Left colon (tissue), 2 donors: ENCODE measurements at places on chromosomes 16 and 17.

DNA sequence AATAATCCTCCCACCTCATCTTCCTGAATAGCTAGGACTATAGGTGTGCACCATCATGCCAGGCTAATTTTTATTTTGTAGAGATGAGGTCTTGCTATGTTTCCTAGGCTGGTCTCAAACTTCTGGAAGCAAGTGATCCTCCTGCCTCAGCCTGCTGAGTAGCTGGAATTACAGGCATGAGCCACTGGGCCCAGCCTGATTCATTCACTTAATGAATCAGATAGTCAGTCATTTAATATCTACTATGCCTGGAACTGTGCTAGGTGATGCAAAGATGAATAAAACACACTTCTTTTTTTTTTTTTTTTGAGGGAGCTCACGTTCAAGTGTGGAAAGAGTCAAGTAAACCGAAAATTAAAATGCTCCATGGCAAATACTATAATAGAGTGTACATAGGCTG lies 39.4 kb downstream of the EFCAB13 start:
- DNase-seq, result no peak

DNA sequence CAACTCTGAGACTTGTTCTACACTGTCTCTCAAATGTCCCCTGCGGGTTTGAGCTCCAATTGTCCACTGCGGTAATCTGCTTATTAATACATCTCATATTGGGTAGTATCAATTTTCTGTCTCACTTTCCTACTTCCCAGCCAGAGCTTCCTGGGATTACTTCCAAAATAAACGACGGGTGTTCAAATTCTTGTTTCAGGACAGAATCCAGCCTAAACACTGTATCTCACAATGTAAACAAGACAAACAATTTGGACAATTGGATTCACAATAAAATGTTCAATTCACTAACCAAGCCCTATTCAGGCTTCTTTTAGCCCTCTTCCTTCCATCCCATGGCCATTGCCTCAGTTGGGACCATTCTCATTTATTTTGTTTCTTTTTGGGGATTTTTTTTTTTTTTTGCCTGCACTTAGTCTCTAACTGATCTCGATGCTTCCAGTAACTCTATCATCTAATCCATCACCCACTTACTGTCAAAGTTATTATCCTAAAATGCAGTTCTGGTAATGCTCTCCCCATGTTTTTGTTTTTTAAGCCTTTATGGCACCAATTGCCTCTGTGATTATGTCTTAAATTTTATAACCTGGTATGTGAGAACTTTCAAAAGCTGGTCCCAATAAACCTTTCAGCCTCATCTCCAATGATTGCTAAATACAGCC lies 2.0 kb upstream of the VAT1L start:
- no peak for DNase-seq

DNA sequence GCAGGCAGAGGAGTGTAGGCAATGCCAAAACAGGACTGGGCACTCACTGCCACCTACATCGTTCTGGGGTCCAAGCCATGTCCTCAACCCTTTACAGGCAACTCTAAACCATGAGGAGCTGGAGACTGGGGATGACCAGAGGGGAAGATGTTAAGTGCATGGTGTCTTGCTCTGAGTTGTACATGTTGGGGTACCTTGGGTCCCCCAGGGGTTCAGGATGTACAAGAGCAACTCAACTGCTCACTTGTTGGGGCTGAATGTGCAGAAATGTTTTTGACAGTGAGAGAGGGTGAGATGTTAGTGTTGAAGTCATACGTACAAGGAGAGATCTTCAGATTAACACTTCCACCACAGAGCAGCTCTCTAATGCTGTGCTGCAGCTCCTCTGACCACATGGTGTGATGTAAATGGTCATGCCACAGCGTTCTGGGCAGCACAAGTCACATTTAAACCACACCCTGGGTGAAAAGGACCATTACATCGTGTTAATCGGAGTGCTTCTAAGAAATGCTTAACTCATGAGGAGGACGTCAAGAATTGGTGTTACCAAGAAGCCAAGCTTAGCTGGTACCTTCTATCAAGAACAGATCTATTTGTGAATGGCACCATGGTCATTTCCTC lies 2.4 kb downstream of the CCL18 start:
- no peak for DNase-seq

GRCh38 chr16:67128417-67128816 lies 18.7 kb downstream of the PHAF1 start:
- no peak for DNase-seq

- DNase-seq, result peak; percentile 26
Observed at GRCh38 chr16:73142053-73142854, 94.3 kb upstream of the ZFHX3 start.

DNA sequence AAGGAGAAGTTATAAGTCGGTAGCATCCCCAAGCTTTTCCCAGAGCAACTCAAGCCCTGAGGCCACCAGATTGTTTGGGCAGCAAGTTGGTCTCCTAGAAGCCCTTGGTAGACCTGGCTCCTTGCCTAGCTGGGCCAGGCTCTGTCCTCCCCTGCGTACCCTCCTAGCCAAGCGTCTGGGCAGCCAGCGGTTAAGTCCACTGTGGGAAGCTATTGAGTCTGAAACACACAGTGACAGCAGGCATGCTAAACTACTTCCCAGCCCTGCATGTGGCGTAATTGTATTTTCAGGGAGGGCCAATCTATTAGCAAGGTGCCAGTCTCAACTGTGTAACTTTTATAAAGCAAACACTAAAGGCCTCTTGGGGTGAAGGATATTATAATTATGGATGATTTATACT lies 419.1 kb upstream of the RBFOX1 start:
- DNase-seq, result no peak

- DNase-seq, result no peak
Observed at GRCh38 chr17:68455901-68456338, 1.4 kb downstream of the WIPI1 start.

DNA sequence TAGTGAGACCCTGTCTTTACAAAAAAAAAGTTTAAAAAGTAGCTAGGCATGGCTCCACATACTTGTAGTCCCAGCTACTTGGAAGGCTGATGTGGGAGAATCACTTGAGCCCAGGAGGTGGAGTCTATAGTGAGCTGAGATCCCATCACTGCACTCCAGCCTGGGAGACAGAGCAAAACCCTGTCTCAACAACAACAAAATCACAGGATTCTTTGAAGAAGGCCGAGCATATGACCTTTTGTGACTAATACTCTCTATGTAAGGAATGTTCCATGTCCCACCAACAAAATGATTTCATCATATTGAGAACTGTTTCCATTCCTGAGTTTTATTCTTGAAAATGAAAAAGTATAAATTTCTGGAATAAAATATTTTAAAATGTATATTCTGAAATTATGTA lies 58.9 kb upstream of the EFCAB3 start:
- no peak for DNase-seq

GRCh38 chr16:371515-372301 lies 1.4 kb upstream of the MRPL28 start:
- no peak for DNase-seq

DNA sequence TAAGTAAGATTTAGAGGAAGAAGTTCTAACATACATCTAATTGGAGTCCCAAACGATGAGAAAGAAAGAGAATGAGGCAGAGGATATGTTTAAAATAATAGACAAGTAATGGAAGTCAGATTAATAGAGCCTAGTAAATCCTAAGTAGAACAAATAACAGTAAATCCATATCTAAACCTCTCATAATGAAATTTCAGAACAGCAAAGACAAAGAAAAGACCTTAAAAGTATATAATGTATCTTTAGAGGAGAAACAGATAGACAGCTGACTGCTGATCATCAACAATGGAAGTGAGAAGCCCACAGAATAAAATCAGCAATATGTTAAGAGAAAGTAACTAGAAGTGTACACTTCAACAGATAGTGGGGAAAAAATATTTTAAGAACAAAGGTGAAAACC lies 536.2 kb upstream of the ZFHX3 start:
- no peak for DNase-seq

GRCh38 chr17:69716556-69716955 lies 302.1 kb downstream of the MAP2K6 start:
- no peak for DNase-seq

- peak; percentile 67 for DNase-seq
Observed at GRCh38 chr17:38922538-38923297, 2.7 kb upstream of the LASP1NB start.

DNA sequence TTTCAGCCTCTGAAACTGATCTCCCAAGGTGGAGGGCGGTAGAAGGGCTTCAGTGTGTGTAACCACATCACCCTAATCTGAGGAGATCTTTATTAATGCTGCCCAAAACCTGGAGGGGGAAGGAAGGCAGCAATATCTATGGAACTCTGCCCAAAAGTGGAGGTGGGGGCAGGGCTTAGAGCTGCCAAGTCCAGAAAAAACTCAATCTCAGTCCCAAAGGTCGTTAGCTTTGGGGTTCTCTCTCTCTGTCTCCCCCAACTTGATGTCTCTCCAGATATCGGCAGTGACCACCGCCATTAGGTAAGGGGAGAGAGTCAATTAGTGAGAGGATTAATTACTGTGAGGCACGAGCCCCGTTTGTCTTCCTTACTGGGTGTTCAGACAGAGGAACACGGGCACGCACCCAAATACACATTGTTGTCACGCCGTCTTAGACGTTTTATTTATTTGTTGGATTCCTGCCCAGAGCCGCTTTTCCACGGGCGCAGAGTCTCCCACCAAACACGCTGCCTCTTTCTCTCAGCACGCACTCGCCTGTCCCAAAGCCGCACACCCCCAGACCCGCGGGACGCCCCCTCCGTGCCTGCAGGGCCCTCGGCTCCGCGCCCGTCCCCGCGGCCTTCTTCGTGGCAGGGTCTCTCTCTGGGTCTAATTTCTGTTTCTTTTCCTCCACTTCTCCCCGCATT lies 5.4 kb upstream of the LHX1 start:
- DNase-seq, result no peak

DNA sequence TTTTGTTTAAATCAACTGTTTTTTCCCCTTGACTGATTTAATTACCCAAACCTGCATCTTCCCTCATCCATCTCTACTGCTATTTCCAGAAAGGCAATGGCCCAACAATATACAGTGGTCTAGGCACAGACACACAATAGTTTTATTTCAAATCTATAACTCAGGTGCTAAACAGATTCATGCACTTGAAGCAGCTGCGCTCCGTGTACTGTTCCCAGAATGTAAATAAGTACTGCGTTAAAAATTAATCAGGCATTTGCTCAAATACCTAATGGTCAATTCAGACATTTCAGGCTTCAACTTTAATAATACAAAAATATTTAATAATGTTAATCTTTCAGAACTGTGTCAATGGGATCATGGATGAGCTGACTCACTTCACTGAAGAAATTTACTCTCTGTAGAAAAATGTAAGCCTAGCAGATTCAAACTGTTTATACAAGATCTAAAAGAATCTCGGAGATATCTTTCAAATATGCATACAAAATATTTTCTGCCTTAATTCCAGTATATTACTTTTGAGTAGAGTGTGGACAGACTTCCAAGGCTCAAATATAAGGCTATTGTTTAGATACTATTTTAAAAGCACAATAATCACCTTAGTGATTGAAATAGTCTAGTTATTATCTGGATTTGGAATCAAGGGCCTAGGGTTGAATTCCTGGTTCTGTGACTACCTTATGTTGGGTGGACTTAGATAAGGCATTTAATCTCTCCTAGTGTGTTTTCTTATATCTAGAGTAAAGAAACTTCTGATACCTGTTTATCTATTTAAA lies 97.4 kb upstream of the PSMD7 start:
- no peak for DNase-seq

DNA sequence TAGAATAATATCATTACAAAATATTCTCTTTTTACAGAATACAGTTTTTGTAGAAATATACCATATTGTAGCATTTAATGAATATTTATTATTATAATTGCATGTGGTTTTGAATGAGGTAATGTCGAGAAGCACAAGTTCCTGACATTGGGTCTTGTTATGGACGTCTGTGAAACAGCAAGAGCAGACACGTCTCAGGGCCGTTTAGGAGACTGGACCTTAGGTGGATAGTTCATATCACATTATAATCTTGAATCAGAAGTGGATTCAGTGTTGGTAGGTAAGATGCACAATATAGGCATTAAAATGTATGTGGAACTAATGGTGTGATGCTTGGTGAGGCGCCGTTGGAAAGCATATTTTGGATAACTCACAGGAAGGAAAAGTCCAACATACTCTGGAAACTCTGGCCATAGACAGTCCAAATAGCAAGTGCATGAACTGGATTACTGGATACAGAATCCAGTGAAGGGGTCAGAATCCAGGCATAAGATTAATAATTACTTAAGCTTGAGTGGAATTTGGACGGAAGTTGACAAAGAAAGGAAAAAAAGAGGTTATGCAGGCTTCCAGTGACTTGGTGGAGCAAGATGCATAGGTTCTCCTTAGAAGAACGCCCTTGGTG lies 17.2 kb downstream of the ABCA8 start:
- DNase-seq, result no peak

GRCh38 chr17:8391711-8392110 lies 5.9 kb downstream of the RNF222 start:
- DNase-seq, result no peak

GRCh38 chr16:265711-266110 lies 10.0 kb downstream of the RGS11 start:
- no peak for DNase-seq

GRCh38 chr16:70396246-70396904 lies 42.5 kb downstream of the ST3GAL2 start:
- DNase-seq, result peak; percentile 64

- no peak for DNase-seq
Observed at GRCh38 chr16:62732092-62732491, 695.9 kb upstream of the CDH8 start.

DNA sequence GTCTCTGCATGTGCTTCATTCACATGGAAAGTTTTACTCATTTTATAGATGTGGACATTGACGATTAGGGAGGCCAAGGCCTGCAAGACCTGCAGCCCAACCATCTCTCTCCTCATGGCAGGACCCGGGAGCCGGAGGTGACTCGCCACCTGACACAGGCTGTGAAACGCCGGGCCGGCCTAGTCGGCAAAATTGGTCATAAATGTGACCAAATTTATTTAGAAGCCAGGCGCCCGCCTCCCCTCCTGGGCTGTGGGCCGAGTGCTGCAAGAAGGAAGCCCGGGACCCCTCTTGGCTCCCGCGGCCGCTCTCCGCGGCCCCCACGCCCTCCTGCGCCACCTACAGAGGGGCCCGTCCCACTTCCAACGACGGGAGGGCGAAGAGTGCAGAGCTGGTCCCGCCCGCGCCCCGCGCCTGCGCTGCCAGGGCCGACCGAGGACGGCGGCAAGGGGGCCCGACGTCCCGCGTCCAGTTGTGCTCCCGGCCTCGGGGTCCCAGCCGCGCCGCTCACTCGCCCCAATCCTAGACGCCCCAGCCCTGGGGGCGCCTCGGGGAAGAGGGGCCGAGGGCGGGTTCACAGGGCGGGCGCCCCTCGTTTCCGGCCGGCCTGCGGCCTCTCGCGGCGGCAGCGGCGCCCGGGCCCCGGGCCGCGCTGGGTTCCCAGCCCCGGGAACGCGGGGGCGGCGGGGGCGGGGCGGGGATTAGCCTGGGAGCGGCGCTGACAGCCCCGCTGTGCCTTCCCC lies 47.5 kb downstream of the WNT3 start:
- peak; percentile 41 for DNase-seq
